Pons (tissue), 1 donor: ENCODE measurements at places on chromosomes 5 and 9.

GRCh38 chr5:33474931-33475499 is 34.2 kb downstream of the TARS1 start:
- DNase-seq, result no peak

DNA sequence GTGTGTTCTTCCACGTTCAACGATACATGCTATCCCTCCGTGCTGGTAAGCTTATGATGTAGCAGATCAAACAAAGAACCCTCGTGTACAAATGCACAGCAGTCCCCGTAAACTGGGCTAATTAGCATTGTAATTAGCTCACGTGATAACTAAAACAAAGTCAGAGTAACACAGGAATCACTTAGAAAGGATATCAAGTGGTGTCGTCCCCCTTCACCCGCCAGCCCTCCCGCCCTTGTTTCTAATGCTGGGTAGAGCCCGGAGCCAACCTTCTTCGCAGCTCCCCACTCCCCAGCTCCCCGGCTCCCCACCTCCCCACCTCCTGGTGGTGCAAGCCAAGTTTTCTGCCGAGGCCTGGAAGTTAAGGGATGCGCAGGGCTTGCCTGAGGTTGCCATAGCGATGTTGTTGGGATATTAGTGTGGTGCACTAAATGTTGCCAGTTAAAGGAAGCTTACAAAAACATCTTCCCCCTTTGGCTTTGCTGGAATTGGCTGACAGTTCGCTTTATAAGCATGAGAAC is 357.9 kb upstream of the CCNH start:
- no peak for DNase-seq

DNA sequence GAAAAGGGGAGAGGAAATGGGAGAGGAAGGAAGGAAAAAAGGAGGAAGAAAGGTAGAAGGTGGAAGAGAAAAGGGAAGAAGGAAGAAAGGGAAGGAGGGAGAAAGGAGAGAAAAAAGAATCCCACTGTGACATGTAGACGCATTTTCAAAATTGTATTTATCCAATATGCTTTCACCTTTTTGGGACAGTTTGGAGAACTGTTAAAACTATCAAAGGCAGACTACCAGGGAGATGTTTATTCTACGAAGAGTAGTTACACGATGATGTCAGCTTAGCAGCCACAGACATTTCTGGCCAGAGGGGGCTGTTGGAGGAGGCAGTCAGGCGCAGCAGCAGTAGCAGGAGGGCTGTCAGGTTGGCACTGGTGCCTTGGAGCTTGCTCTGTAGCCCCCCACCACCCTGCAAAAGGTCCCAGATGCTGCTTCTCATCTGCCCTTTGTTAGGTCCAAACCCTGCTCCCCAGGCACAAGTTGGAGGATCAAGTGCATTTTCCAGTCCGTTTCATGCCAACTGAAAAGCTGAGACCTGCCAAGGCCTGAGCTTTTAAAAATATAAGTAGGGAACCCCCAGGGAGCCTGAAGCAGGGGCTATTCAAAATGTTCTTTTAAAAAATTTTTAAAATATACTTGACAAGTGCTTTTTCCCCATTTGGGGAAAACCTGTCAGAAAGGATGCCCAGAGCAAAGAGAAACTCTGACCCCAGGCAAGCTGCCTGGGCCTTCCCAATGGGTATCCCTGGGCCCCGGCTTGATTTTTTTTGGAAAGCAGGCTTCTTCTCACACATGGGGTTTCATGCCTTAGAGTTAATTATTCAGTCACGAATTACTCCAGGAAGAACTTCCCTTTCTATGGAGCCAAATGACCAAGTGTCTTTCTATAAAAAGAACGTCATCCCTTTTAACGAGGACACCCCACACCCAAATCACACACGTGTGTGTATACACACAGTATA is 203.3 kb downstream of the SLIT3 start:
- DNase-seq, result no peak

DNA sequence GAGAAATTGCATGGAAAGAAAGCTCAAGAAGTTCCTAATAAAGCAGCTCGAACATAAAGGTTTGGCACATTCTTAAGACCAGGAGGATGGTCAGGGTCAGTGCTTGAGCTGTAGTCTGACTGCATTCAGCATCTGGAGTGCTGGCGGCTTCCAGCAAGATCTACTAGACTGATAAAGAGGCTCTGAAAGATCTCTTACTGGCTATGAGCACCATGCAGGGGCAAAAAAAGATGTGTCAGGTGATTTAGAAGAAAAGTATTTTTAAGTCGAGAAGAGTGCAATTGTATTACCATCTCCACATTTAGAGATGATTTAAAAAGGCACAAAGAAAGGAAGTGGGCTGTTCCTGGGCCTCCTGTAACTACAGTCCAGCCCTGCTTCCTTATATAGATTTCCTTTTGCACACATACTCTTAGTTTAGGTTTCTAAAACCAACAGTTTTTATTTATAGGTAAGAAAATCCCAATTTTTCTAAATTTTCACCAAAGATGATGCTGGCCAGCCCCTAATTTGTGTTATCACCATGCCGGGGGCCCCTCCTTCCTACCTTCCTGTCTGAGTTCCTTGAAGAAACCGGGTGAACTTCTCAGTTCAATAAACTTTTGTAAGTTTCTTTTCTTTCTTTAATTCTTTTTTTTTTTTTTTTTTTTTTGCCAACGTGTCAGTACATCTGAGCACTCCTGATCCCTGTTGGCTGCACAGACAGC is 65.9 kb upstream of the PLPP1 start:
- peak; percentile 72 for DNase-seq

DNA sequence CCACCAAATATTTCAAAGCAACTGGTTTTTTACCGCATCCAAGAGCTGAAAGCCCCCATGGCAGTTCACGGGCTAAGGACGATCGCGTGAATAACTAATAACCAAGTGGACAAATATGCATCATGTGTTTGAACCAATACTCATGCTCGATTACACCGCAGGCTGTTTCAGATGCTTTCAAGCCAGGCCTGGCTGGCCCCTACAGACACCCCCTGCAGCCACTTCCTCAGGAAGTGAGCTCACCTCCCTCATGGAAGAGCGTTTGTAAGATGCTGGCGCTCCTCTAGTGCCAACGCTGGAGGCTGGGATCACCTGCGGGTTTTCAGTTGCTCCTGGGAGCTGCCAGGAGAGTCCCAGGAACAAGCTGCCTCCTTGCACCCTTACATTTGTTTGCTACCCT is 53.9 kb upstream of the PTCH1 start:
- DNase-seq, result no peak

- no peak for DNase-seq
These were observed 17.7 kb downstream of the STK10 start for GRCh38 chr5:172170251-172170701.

DNA sequence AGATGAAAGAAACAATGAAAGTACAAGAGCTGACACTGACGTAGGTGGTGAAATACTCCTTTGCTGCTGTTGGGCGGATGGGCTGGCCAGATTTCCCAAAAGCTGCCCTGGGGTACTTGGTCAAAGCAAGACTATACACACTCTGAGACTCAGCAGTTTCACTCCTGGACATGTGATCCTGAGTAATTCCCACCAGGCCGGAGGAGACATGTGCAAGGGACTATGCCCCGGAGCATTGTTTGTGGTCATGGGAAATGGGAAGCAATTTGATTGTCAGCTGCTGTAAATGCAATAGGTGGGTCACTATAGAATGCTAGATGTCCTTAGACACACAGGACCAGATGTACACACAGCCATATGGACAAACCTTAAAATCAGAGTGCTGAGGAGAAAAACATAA is 116.1 kb downstream of the DCP2 start:
- DNase-seq, result no peak

- no peak for DNase-seq
These were observed 91.2 kb downstream of the RIC1 start for GRCh38 chr9:5720151-5720550.

DNA sequence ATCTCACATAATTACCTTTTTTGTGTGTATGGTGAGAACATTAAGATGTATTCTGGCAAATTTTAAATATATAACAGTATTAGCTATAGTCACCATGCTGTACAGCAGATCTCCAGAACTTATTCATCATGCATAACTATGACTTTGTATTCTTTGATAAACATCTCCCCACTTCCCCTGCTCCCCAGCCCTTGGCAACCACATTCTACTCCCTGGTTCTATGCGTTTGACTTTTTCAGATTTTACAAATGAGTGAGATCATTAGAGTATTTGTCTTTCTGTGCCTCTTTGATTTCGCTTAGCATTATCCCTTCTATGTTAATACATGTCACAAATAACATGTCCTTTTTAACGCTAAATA is 49.4 kb downstream of the SMC2 start:
- DNase-seq, result no peak

- DNase-seq, result no peak
These were observed 274.4 kb downstream of the MARCHF11 start for GRCh38 chr5:15904899-15905830.

GRCh38 chr9:90287567-90288274 is 354.9 kb downstream of the DIRAS2 start:
- DNase-seq, result no peak

DNA sequence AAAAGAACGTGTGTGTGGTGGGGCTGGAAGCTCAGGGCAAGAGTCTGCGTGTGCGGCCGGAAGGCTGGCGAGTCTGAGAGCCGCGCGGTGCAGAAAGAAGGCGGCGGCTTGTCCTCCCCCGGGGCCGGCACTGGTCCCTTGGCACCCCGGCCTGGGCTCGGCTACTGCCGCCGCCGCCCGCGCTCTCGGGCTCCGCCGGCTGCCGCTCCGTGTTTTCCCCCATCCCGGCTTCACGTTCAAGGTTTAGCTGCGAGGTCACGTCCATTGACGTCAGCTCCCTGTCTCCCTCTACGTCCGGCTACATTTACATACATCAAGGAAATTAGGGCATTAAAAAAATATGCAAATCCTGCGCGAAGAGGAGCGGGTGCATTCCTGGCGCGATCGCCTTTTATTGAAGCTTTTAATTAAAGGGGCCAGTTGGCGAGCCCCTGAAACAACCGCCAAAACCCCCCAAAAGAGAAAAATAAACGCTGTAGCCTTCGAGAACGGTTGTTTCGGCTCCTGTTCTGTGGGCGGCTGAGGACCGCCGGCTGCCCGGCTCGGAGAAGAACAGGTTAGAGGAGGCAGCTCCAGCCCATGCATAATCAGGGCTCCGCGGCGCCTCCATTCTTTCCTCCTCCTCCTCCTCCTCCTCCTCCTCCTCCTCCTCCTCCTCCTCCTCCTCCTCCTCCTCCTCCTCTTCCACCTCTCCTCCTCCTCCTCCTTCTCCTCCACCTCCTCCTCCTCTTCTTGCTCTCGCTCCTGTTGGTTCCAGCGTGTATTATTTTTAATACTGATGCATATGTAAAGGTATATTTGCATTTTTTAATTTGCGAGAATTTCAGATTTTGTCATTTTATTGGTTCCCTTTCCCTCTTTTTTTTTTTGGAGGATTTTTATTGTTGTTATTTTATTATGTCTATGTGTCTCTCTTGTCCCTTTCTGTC is 207.0 kb downstream of the MEF2C start:
- peak; percentile 83 for DNase-seq

- peak; percentile 98 for DNase-seq
These were observed 289.2 kb downstream of the ZSWIM6 start for GRCh38 chr5:61621202-61621650.

- no peak for DNase-seq
These were observed 1.2 kb upstream of the ZNF510 start for GRCh38 chr9:96779089-96779488.

DNA sequence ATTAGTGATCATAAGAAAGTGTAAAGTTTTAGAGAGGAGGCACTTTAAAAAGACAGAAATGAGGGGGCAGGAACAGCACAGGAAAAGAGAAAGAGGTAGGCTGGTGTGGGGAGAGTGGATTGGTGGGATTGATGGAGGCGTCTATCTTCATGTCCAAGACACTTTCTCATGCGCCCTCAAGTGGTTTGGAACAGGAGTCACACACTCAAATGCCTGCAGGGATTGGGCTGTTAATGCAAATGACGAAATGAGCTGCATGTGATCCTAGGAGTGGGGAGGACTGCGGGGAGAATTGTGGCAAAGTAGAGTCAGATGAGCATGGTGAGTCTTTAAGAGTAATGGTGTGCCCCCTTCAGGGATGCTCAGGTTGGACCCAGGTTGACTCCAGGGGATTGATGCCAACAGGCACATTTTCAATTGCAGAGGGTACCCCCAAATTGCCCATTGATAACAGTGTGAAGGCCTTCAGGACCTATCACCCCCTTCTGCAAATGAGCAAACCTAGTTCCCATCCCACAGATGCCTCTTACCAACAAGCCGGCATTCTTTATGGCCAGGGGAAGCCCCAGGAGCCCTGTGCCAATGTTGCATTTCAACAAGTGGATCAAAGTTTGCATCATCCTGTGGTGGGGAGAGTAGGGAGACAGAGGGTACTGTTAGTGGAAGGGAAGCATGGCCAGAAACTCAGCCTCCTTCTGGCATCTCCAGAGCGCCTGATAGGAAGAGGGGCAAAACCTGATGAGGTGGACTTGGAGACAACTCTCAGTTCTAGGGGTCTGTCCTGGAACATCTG is 5.3 kb downstream of the SLC36A3 start:
- DNase-seq, result peak; percentile 39

DNA sequence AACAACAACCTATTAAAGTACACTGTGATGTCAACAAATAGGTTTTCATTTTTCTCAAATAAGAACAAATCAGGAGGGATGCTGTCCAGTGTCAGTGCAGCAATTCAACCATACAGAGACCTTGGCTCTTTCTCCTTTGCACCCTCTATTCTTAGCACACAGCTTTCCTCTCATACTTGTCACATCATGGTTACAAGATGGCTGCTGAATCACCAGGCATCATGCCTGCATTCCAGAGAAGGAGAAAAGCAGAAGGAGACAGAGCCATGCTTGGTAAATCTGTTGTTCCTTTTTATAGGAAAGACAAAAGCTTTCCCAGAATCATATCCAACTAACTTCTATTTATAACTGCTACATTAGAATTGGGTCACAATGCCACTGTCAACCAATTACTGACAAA is 124.7 kb upstream of the VLDLR start:
- no peak for DNase-seq

GRCh38 chr5:7930011-7930410 is 61.1 kb downstream of the MTRR start:
- no peak for DNase-seq
